ENCODE measurements at places on chromosomes 6 and 20.

GRCh38 chr20:24638591-24639548 lies 169.4 kb downstream of the SYNDIG1 start:
- no peak for DNase-seq

- DNase-seq = no peak
These were observed 9.2 kb downstream of the PYGB start for GRCh38 chr20:25257130-25257529.

GRCh38 chr6:10970731-10971130 lies 73.4 kb downstream of the ELOVL2 start:
- no peak for DNase-seq

- peak; percentile 30 for DNase-seq
These were observed 184.8 kb downstream of the HIVEP2 start for GRCh38 chr6:142760152-142760551.
